Aorta (tissue), 5 donors: ENCODE measurements at places on chromosomes 12 and 14.

DNA sequence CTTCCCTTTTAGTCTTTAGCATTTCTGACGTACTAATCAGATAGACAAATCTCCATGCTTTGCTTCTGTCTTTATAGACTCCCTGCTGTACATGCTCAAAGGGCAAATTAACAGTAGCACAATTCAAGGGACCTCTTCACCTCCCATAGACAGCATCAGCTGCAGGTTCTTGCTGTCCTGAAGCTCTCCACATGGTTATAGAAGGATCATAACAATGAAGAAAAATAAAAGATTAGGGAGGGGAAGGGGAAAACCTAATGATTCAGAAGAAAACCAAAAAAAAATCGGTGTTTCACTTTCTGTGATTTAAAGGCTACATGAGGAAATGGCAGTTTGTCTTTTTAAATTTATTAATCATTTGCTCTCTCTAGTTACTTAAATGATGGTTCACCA lies 155.5 kb downstream of the PTCSC3 start:
- DNase-seq = no peak

GRCh38 chr14:68897559-68898155 lies 81.4 kb downstream of the ACTN1 start:
- peak; percentile 32 for DNase-seq

DNA sequence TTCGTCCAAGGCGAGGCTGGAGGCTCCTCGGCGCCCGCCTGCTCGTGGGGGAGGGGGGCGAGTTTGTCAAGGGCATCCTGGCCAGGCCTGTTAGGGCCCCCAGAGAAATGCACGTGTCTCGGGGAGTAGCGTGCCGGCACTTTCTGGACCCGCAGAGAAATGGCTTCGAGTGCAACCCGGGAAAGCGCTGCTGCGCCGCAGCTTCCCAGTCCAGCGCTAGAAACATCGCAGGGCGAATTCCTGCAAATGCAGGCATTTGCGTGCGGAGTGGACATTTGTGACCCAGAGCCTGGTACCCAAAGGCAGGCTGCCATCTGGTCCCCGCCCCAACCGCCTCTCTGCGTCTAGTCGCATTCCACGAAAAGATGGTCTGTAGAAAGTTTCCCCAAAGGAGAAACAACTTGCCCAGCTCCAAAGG lies 756 bp downstream of the LGR5 start:
- peak; percentile 72 for DNase-seq

GRCh38 chr12:57755454-57756372 lies 810 bp downstream of the MARCHF9 start:
- peak; percentile 84 for DNase-seq

GRCh38 chr12:123289911-123290310 lies 18.3 kb upstream of the CDK2AP1 start:
- no peak for DNase-seq

DNA sequence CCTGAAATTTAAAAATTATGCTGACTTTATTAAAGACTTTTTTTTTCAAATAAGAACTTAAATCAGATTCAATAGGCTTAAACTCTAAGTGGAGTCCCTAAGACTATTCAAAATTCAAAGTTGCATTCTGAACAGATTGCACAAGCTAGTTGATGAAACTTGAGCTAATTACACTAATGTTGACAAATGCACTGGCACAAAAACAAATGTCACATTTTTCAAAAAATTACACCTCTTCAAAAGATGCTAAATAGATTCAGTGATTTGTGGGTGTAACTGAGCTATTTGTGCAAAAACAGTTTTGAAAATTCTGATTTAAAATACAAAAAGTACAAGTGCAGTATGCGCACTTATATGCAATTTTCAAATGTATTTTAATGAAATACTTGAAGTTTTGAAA lies 205.4 kb downstream of the RERGL start:
- DNase-seq = no peak

- no peak for DNase-seq
Observed at GRCh38 chr12:104565606-104566243, 109.0 kb downstream of the CHST11 start.

- peak; percentile 76 for DNase-seq
Observed at GRCh38 chr14:91059576-91060350, 678 bp downstream of the RPS6KA5 start.

GRCh38 chr12:30417697-30418231 lies 277.9 kb downstream of the IPO8 start:
- DNase-seq = no peak

DNA sequence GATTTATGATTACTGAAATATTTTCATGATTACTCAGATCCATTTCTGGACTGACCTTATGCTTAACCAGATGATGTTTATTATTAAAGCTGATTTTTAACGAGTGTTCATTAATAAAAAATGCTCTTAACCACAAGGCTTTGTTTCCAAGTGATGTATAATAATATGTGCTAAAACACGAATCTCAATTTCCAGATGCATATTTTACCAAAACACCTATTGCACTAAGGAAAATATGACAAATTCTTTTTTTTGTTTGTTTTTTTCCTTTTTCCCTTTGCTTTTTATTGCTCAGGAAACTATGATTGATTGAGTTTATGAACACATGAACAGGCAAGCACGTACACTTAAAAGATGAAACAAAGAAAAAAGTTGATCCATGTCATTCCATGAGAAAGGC lies 16.9 kb upstream of the DUSP6 start:
- no peak for DNase-seq

- DNase-seq = no peak
Observed at GRCh38 chr12:129552996-129553750, 350.7 kb downstream of the TMEM132D start.

DNA sequence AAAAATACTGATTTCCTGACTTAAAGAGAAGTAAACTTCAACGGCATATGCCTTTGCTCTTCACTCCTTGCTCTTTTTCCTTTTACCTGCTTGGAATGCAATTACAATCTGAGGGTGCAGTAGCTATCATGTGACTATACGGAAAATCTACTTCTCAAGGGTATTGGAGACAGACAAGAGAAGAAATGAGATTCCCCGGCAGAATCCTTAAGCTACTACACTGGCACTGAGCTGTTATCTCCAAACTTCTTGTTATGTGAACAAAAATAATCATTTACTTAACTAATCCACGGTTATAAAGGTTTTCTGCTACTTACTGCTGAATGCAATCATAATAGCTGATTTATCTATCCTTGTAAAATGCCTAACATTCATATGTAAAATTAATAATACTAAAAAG lies 118.0 kb upstream of the IFNG-AS1 start:
- DNase-seq = no peak

GRCh38 chr12:68958322-68958721 lies 25.4 kb upstream of the CPM start:
- DNase-seq = no peak

- DNase-seq = no peak
Observed at GRCh38 chr12:127620735-127621355, 646.1 kb upstream of the TMEM132C start.

- DNase-seq = no peak
Observed at GRCh38 chr12:57864442-57865083, 18.0 kb upstream of the CTDSP2 start.

DNA sequence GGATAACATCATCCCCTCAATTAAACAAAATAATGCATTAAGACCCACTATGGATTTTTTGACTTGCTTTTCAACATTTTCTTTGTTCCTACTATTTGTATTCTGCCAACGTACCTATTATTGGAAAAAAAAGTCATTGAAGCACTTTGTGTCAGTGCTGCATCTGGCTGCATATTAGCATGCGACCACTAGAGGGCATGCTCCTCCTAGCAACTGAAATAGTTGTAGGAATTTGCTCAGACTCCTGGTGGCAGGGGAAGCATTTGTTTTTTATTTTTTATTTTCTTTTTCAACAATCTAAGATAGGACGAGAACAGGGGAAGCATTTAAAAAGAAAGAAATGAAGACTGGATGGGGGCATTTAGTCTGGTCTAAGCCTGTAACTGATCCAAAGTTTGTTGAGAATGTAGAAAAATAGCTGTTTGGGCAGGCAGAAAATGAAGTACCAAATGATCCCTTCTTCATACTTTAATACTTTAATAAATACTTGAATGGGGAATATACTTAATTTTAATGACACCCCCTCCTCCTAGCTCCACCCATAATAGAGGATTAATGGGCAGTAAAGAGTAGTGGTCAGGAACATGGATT lies 14.5 kb upstream of the CLEC4A start:
- DNase-seq = peak; percentile 81

DNA sequence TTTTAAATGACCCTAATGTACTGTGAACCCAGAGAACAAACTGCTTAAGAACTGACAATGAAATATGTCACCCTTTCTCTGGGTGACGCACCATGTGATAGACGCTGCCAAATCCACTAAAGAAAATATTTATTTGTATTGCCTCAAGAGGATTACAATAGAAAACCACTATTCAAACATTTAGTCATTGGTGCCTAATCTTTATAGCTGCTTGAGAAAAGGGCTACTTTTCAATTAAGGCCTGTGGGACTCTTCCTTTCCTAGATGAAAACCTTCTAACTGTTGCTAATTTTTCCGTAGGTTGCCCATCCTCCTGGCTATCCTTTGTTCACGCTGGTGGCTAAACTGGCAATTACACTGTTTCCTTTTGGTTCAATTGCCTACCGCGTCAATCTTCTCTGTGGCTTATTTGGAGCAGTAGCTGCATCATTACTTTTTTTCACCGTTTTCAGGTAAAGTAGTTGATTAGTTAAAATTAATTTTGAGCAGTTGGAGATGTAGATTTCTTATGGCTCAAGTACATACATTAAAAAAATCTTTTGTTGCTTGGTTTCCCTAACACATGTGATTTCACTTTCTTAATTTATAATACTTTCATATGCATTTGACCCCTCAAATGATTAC lies 6.0 kb downstream of the TMEM260 start:
- no peak for DNase-seq

GRCh38 chr14:64763085-64763782 lies 59.0 kb downstream of the PLEKHG3 start:
- DNase-seq = no peak

GRCh38 chr14:62179367-62180018 lies 417.3 kb downstream of the SNAPC1 start:
- DNase-seq = no peak
